ENCODE measurements at places on chromosomes 11 and 22. TPM values are rescaled to one million over a fixed set of nuclear protein-coding genes. Genes with fewer than 3 reads are reported as not detected.

- H3K4me3 ChIP-seq, result no peak overlapping the region
- no peak for DNase-seq
- H3K27me3 ChIP-seq, result no peaks in the 10 kb centered on the region
- H3K4me1 ChIP-seq, result no peaks in the 10 kb centered on the region
- H3K36me3 ChIP-seq, result no peaks in the 10 kb centered on the region
These were observed 63.1 kb downstream of the DHCR7 start for GRCh38 chr11:71385091-71385490.

DNA sequence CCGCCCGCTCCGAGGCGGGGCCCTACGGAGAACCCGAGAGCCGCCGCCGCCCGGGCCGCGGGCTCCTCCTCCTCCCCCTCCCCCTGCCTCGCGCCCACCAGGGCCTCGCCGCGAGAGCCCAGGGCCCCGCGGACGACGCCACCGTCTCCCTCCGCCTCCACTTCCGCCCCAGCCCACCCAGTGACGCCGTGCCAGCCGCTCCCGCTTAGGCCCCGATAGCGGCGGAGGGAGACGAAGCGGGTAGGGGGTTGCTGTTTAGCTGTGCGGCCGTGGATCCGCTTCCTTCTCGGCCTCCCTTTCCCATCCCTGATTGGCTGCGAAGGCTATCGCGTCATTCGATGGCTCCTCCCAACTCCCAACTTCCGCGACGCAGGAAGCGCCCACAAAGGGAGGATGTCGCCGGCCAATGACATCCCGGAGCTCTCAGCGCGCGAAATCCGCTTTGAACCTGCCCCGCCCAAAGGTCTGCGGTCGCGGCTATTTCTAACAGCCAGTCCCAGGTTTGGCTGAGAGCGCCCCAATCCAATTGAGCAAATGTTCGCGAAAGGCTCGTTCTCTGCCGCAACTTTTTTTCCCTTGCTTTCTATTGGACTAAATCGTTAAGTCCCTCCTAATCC lies at the start of gene FAM76B:
FAM76B (minus strand) TSS at position 277 of the 617 bp plus-strand sequence. CDS start 304 bp downstream, outside the sequence.
- H3K4me1 ChIP-seq, result no peaks in the 10 kb centered on the region
- peaks cover 43% of the 10 kb centered on the region for H3K36me3 ChIP-seq
- H3K4me3 ChIP-seq, result peak within 1 kb of the TSS; percentile 95
- no peaks in the 10 kb centered on the region for H3K27me3 ChIP-seq
- peak within 1 kb of the TSS; percentile 95 for H3K27ac ChIP-seq
- peak; percentile 98 for DNase-seq

Gene TTC36
- total RNA-seq, result 1.6 TPM

- H3K4me1 ChIP-seq, result peaks cover 5% of the 10 kb centered on the region
- H3K36me3 ChIP-seq, result peaks cover 19% of the 10 kb centered on the region
- no peak for DNase-seq
- no peaks in the 10 kb centered on the region for H3K27me3 ChIP-seq
- no peak overlapping the region for H3K4me3 ChIP-seq
These were observed 155.2 kb upstream of the GRK3 start for GRCh38 chr22:25409240-25409639.

Gene PANX3
- not detected for total RNA-seq

Gene OR51I1
- not detected for total RNA-seq
